ENCODE measurements at places on chromosomes 16 and 17. TPM values are rescaled to one million over a fixed set of nuclear protein-coding genes. Genes with fewer than 3 reads are reported as not detected.

DNA sequence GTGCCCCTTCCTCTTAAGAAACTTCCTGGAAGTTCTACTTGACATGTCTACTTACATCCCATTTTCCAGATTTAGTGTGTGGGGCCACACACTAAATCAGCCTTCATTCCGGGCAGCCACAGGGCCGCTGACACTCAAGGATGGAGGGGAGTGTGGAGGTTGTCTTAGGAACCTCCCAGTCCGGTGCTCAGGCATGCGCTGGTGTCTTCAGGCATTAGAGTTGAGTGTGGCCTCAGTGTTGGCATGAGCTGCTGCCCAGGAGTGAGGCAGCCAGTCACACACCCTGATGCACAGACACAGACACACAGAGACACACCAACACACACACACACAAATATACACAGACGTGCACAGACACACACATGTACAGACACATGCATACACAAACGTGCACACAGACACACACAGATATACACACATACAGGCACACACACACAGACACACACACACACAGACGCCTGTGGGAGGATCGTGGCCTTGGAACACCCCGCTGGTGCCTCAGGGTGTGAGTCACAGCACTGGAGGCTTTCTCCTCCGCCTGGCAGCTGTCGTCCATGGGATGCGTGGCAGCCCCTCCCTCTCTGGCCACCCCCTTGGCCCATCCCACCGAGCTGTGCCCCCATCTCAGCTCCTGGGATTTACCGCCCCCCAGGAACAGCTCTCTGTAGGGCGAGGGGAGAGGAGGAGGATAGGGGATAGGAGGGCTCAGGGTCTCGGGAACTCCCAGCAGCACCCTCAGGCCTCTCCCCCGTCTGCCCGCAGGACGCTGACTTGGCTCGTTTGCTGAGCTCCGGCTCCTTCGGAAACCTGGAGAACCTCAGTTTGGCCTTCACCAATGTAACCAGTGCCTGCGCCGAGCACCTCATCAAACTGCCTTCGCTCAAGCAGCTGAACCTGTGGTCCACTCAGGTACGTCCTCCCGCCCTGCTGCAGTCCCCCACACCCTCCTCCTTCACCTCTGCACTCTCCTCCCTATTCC, 75.6 kb upstream of the PLCG2 start:
- no peak for DNase-seq

DNA sequence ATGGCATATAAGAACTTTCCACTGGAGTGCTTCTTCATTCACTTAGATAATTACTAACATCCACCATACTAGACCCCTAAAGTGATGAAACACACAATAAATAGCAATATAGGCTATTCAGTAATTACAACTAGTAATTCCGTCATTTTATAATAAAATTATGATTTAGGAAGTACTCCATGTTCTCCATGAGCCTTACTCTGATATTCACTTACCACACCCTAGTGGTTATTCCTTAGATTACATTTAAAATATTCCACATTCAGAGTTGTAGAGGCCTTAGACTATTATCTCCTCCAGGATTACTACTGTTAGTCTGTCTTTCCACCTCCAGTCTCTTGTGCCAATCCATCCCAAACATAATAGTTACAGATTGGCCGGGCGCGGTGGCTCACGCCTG, 62.4 kb downstream of the STH start:
- no peak for DNase-seq

GRCh38 chr16:89920723-89921122, 2.1 kb downstream of the MC1R start:
- DNase-seq = no peak

SLC5A11 gene
- 0.03 TPM for polyA plus RNA-seq

DNA sequence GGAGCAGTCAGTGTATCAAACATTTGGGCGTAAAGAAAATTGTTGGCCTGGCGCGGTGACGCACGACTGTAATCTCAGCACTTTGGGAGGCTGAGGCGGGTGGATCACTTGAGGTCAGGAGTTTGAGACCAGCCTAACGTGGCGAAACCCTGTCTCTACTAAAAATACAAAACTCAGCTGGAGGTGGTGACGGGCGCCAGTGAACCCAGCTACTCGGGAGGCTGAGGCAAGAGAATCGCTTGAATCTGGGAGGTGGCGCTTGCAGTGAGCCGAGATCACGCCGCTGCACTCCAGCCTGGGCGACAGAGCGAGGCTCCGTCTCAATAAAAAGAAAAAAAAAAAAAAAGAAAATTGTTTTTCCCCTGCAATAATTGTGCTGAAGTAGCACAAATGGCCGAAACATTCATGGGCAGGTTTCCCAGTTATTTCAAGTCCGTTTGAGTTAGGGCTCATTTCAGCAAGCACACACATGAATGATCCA, 1.4 kb downstream of the GCSH start:
- DNase-seq = no peak

- DNase-seq = no peak
Observed at GRCh38 chr17:56917559-56918296, 3.9 kb upstream of the TRIM25 start.

SP2 gene
- polyA plus RNA-seq = 16.0 TPM

DNA sequence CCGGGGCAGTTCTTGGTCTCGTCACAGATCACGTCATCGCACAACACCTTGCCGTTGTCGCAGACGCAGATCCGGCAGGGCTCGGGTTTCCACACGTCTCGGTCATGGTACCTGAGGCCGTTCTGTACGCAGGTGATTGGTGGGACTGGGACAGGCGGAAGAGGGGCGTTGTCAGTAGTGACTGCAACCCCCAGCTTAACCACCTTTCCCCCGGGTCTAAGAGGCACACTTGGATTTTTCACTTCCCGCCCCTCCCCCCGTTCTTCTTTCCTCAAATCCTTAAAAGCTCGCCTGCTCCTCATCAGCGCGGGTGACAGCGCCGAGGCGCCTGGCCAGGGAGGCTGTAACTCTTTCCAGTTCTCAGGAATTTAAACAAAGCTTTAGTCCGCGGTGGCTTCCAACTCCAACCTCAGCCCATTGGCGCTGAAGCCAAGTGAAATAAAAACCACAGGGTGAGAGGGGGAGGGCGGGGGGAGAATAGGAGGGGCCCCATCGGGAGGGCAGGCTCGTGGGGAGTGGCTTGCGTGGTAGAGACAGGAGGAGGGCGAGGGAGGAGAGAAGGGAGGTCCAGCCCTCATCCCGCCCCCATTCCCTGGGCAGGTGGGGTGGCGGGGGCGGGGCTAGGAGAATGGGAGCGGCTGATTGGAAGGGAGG, 1.5 kb downstream of the COL1A1 start:
- DNase-seq = peak; percentile 93

- no peak for DNase-seq
Observed at GRCh38 chr17:53942898-53943297, 120.2 kb downstream of the KIF2B start.

DNA sequence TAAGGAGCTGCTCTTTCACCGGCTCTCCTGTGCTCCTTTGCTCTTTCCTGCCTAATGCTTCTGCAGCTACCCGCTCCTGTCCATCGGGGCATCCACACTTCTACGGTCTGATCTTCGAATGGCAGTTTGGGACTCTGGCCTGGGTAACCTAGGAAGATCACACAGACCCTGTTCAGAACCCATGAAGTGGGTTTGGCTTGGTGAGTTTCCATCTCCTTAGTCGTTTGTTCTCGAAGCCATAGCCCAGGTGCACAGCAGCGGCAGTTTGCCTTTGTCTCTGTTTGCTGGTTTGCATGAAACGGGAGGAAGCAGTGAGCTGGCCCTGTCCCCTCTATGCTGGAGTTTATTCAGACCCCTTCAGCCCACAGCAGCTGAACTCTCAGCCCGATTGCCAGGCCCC, 29.0 kb downstream of the PSMD7 start:
- no peak for DNase-seq

DNA sequence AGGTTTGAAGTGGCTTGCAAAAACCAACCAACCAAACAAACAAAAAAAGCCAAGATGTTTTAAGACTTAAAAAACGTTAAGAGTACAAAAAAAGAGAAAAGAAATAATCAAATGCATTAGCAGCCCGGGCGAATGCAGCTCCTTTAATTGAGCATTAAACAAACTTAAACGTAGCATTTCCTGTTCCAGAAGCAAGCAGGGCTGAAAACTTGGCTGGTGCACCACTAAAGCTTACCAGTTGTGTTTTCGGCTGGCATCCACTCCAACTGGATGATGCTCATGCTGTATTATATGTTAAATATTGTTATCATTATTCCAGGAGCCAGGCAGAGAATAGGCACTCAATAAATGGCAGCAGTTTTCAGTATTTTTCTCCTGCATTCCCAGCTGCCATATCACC, 45.1 kb downstream of the IRX6 start:
- DNase-seq = no peak

- DNase-seq = no peak
Observed at GRCh38 chr17:66135896-66136295, 56.0 kb downstream of the CEP112 start.

GRCh38 chr16:83947642-83948234, 5.3 kb upstream of the OSGIN1 start:
- no peak for DNase-seq

FN3KRP gene
- 40.9 TPM for polyA plus RNA-seq

ABCA9 gene
- polyA plus RNA-seq = 13.1 TPM

STH gene
- not detected for polyA plus RNA-seq

DNA sequence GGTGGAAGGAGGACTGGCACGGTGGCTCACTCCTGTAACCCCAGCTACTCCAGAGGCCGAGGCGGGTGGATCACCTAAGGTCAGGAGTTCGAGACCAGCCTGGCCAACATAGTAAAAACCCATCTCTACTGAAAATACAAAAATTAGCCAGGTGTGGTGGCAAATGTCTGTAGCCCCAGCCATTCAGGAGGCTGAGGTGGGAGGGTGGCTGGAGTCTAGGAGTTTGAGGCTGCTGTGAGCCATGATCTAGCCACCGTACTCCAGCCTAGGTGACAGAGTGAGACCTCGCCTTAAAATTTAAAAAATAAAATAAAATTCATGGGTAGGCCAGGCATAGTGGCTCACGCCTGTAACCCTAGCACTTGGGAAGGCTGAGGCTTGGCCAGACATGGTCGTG, 1.2 kb upstream of the RPH3AL start:
- DNase-seq = no peak

GRCh38 chr16:53041320-53042051, 11.2 kb downstream of the CHD9NB start:
- DNase-seq = no peak

DNA sequence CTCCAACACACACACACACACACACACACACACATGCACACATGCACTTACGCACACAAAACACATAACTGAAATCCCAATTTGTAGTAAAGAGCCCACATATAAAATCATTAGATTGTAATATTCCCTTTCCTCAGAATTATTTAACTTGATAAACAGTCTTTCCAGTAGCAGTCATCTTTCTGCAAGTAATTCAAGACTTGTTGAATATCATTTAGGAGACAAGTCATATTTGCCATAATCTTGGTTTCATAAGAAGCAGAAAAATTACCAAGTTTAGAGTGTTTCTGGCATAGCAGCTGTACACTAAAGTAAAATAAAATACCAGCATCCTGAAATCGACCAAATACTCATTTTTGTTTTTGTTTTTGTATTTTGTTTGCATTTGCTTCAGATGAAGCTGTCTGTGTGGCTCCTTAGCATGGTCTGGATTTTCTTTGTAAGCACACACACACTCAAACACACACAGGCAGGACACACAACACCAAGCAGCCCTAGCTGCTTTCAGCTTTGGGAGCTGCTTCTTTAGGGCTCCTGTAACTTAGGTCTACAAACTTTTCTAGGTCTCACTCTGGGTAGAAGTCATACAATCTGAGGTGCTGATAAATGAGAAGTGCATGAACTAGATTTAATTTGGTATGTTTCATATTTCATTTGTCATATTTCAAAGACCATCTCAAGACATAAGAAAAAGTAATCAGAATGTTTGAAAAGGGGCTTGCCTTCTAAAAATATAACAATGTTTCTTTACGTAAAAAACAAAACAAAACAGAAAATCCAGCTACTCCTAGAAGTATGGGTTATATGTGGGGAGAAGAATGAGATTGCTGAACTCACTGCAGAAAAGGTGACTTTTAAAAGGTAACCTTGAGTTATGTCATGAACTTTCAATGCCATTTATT, 3.0 kb downstream of the SALL1 start:
- no peak for DNase-seq

DNA sequence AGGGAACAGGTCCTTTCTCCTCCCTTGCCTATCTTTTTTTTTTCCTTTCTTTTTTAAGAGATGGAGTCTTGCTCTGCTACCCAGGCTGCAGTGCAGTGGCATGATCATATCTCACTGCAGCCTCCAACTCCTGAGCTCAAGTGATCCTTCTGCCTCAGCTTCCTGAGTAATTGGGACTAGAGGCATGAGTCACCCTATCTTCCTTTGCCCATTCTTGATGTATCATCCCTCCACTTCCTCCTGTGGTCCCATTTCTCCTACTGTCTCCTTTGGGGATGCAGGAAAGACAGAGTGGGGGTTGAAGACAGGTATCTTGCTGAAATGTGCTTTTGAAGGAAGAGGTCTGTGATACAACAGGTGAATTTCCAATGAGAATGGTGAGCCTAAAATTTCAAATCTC, 5.5 kb downstream of the MYO19 start:
- DNase-seq = no peak
